ENCODE measurements at places on chromosomes 6 and 20. TPM values are rescaled to one million over a fixed set of nuclear protein-coding genes. Genes with fewer than 3 reads are reported as not detected.

Gene JPH2
- total RNA-seq, result 9.7 TPM

Gene CD40
- total RNA-seq, result 2.5 TPM

Gene MEI4
- not detected for total RNA-seq

Gene FAM209B
- not detected for total RNA-seq

Gene PAK5
- not detected for total RNA-seq

Gene GJA1
- total RNA-seq, result 248 TPM

Gene CD24
- total RNA-seq, result 1.4 TPM

Gene ARFGEF2
- total RNA-seq, result 30.6 TPM

Gene RSPO4
- total RNA-seq, result not detected

Gene NHLRC1
- total RNA-seq, result 3.2 TPM

Gene RNF144B
- 3.5 TPM for total RNA-seq

Gene PEX3
- total RNA-seq, result 20.1 TPM

Gene C6orf58
- not detected for total RNA-seq

Gene PROKR2
- not detected for total RNA-seq

Gene RHAG
- not detected for total RNA-seq

Gene GNL1
- total RNA-seq, result 62.3 TPM

Gene UST
- 23.3 TPM for total RNA-seq
